ENCODE measurements at places on chromosomes 16 and 17. TPM values are rescaled to one million over a fixed set of nuclear protein-coding genes. Genes with fewer than 3 reads are reported as not detected.
A peak's percentile ranks its signal among the peaks of the same experiment; 100 is the strongest.

The CA5A gene
- not detected for total RNA-seq

The LHX1 gene
- not detected for total RNA-seq

- DNase-seq: no peak
Measured at GRCh38 chr16:85808926-85809325, 9.4 kb downstream of the COX4I1 start.

GRCh38 chr17:28725660-28726225 is 290 bp downstream of the TLCD1 start:
- no peak for DNase-seq

DNA sequence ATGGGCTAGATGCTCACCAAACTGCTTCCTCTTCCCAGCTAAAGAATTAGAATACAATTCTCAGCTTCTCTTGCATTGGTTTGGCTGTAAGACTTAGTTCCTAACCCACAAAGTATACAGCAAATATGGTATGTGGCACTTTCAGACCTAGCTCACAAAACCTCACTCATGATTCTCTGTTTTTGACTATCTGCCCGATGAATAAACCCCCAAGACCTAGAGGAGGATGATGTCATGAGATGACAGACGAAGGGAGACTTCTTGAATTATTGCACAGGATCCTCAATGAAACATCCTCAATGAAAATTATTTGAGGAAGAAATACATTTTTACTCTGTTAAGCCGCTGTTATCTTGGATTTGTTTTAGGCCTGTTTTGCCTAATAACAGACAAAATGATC is 14.3 kb downstream of the CNOT1 start:
- no peak for DNase-seq

DNA sequence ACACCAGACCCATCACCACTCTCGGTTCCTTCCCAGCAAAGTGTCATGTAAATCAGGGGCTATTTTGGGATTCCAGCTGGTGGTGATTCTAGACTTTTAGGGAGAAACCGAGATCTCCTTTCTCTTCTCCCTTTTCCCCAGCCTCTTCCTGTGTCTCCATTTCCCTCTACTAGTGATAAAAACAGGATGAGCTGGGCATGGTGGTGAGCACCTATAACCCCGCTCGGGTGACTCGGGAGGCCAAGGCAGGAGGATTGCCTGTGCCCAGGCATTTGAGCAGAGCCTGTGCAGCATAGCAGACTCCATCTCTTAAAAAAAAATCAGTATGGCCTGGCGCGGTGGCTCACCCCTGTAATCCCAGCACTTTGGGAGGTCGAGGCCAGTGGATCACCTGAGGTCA is 6.1 kb downstream of the TBX21 start:
- no peak for DNase-seq

DNA sequence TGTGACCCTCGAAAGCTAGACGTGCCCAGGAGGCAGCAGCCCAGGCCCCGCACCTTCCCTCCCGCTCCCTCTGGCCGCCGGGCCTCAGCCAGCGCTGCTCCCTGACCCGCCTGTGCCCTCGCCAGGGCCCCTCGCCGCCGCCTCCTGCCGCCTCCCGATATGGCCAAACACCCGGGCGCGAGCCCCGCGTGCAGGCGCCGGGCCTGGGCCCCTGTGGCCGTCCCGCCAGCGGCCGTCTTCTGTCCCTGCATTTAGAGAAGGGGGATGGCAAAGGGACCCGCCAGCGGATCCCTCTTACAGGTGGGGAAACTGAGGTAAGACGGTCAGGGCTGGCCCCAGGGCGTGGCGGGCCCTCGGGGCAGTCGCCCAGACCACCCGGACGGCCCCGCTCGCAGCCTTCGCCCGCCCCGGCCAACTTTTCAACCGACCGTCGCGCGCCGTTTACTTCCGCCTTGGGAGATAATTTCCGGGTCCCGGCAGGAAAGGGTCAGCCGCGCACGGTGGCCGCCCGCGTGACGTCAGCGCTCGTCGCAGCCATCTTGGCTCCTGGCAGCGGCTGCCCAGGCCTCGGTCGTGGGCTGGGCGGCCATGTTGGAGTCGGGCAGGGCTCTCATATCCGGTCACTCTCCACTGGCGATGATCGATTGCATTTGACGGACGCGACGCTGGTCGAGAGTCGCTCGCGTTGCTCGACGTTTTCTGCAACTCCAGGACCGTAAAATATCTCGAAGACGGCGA is 7.0 kb upstream of the GNG13 start:
- DNase-seq: peak; percentile 94

Measured in tongue (tissue), 3 donors.